ENCODE measurements at places on chromosomes 7 and 10.
A peak's percentile ranks its signal among the peaks of the same experiment; 100 is the strongest.

GRCh38 chr7:47233996-47234395, 347.9 kb downstream of the TNS3 start:
- DNase-seq, result no peak

DNA sequence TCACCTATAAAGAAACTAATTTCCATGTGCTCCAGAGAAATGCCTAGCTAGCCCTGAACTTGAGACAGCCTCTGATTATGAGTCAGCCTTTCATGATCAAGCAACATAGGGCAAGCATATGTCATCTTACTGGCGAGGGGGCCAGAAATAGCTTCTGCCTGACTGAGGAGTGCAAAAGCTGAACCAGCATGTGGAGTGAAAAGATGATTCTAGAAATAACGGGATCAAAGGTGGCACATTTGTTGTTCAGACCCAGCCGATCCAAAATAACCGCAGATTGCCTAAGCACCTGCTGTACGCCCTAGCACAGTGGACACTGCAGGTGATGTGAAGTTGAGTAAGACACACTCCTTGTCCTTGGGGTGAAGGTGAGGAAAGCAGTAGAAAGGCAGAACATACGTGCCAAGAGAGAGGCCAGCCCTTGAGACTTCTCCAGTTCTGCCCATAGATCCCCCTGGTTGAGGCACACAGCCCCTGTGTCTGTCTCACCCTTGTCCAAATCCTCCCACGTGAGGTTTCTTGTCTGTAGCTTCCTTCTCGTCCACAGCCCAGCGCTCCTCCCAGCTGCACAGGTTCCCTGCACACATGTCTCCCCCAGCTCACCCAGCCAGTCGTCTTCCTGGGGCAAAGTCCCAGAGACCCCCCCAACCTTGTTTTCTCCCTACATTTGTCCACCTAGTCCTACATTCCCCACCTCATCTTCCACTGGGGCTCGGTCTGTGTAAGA, 2.8 kb upstream of the BCL7B start:
- DNase-seq, result peak; percentile 19

DNA sequence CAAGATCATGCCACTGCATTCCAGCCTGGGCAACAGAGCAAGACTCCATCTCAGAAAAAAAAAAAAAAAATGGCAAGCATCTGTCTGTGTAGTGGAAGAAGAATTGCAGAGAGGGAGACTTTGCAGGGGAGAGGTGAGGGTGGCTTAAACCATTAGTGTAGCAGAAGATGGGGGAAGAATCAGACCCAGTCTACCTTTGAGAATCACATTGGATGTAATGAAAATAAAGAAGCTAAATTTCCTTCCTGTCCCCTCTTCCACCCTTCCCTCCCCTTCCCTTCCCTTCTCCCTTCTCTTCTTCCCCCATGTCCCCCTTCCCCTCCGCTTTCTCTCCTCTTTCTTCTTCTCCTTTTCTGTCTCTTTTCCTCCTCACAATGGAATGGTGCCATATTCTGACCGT, 180.8 kb upstream of the SVIL start:
- no peak for DNase-seq

DNA sequence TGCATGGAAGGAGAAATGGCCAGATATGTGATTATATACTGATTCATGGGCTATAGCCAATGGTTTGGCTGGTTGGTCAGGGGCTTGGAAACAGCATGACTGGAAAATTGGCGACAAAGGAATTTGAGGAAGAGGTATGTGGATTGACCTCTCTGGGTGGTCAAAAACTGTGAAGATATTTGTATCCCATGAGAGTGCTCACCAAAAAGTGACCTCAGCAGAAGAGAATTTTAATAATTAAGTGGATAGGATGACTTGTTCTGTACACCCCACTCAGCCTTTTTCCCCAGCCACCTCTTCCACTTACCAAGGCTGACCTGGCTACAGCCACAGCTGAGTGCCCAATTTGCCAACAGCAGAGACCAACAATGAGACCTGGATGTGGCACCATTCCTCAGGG, 146.7 kb downstream of the GPR37 start:
- no peak for DNase-seq

DNA sequence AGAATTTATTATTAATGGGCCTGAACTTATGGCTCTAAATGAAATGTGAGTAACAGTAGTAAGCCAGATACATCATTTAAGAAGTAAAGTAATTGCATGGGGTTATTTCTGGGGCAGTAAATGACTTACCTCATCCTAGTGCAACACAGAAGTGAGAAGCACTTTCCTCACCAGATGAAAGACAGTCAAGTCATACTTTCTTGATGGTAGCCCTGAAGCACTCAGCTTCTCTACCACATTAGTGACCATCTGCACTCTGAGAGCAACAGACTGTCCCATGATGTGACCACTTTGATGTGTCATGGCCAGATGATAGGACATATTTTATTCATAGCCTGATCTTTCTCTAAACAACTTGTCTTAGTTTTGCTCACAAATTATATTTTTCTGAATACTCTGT, 369.5 kb upstream of the PHF14 start:
- DNase-seq, result no peak

DNA sequence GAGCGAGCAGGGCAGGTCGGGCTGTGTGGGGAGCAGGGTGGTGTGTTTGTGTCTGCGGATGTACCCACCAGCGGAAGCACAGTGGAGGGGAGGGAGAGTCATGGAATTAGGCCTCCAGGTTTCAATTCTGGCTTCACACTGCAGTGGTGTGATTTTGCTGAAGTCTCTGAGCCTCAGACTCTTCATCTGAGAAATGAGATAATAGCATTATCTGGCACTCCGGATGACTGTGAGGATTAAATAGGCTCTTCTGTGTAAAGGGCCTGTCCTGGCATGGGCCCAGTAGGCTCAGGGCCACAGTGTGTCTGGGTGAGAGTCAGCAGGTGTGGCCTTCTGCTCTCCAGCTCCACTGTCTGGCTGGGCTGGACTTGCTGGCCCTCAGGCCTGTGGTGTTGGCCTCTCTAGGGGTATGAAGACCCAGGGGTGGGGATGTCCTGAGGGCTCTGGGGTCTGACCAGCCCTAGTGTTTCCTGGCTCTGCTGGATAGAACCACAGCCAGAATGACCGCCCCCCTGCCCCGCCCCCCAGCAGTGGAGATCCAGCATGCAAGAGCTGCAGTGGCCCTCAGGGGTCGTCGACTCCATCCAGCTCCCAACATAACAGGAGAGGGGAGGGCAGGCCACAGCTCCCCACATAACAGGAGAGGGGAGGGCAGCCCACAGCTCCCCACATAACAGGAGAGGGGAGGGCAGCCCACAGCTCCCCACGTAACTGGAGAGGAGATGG, 178.6 kb downstream of the RPS24 start:
- DNase-seq, result peak; percentile 24

DNA sequence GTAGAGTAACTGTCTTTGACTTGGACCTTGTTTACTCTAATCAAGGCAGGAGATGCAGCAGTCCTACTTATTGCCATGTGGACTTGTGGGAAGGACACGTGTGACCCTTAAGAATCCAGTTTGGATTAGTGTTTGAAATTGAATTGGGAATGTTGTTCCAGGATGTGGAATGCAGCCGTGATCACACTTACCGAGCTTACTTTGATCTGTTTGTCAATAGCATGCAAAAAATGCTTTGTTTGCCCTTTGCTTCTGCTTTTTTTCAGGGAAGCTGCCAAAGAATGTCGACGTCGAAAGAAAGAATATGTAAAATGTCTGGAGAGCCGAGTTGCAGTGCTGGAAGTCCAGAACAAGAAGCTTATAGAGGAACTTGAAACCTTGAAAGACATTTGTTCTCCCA, 84.7 kb downstream of the CREM start:
- no peak for DNase-seq

DNA sequence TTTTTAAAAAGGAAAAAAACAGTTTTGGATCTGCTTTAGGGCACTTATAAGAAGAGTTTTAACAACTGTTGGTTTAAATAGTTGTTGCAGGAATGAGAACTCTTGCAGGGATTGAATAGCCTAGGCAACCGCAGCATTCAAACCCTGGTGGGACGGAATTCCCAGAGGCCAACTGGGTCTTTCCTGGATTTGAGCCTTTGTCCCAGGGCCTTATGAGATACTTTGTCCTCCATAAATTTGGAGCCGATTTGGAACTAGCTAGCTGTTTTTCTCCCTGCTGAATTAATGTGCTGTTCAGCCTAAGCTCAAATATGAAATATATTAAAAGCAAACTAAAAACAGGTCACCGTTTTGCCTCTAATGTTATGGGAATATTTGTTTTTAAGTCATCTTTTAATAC, 109.6 kb downstream of the LRMDA start:
- DNase-seq, result no peak
